HS-27A (cell line): ENCODE measurements at places on chromosomes 5 and 9.

DNA sequence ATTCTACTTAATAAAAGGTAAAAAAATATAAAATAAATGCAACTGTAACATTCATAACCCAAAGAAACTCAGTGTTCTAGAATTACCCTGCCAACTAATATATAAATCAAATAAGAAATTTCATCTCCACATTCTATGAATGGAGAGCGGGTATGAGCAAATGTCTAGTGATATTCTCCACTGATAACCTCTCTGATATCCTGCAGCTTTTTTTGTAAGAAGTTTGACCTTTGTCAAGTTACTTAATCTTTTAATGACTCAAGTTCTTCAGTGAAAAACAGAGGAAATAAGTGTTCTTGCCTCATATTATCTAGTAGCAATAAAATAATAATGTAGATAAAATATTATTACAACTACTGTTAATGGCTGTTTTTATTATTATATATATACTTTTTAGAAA lies 1275.6 kb upstream of the CDH9 start:
- DNase-seq: no peak

- DNase-seq: no peak
Measured at GRCh38 chr5:34551911-34552433, 104.2 kb upstream of the RAI14 start.

DNA sequence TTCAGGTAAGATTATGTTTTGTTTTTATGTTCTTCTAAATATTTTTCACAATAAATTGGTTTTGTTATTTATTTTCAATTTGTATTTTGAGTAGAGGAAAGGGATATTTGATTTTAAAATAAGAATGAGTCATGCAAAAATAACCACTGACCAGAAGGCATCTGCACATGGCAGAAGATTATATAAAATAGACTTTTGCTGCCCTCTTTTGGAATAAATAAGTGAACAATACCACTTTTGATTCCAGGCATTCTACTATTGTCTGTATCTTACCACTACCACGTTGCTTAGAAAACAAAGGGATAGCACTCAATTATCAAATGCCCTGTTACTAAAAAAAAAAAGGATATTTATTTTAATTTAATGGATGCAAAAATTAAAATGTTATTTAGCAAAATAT lies 227.3 kb upstream of the ITGA1 start:
- DNase-seq: no peak

DNA sequence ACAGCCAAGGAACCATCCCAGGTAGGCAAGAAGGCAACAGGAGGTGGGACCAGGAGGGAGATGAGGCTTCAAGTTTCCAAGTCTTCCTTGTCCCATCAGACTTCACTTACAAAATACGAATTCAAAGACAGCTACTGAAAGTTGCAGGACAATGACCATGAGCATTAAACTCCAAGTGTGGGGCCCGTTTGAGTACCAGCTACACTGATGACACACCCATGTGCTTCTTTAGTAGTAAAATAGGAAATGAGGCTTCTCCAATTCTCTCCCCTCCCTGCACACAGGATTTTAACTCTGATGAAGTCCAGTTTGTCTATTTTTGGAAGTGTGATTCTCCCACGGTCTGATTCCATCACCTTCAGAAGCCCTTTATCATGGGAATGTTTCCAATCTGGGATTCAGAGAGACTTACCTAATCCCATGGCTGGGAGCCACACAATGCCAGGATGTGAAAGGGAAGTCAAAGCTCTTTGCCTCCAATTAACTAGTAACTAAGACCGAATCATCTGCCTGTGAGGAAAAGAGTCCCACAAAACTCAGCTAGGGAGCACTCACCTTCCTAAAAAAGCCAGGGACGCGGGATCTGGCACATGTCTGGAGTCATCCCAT lies 222.8 kb upstream of the MSX2 start:
- no peak for DNase-seq

- no peak for DNase-seq
Measured at GRCh38 chr9:97521576-97522333, 20.3 kb downstream of the TMOD1 start.

- DNase-seq: no peak
Measured at GRCh38 chr9:135776893-135777622, 75.1 kb downstream of the KCNT1 start.

DNA sequence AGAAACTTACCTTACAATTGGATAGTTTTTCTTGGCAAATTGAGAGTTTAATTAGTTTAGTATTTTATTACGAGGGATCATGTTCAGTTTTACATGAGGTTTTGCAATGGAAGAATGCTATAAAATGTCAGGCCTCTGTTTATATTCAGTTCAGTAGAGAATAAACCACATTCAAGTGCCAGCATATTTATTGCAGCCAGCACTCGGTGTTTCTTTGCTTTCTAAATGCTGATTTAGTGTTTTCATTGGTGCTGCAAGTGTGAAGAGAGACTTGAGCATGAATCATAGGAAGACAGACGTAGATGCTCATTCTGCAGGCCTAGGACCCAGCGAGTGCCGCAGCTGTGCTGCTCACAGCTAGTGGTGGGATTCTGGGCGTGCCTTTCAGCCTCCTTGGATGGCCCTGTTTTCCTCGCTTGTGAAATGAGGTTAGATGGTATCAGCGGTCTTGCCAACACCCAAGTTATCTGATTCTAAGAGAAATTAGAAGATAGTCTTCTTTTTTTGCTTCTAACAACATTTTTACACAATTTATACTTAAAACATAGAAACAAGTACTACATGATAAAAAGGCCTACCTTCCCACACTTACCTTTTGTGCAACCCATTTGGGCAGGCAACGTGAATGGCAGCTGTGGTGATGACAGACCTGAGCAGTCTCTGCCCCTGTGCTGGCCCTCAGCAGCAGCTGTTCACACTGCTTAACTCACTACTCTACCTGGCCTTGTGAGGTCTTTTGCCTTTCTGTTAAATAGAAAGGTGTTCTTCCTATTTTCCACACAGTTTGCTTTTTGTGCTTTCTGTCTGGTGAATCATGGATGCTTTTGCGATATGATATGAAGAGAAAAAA lies 26.8 kb upstream of the TNFAIP8 start:
- no peak for DNase-seq

DNA sequence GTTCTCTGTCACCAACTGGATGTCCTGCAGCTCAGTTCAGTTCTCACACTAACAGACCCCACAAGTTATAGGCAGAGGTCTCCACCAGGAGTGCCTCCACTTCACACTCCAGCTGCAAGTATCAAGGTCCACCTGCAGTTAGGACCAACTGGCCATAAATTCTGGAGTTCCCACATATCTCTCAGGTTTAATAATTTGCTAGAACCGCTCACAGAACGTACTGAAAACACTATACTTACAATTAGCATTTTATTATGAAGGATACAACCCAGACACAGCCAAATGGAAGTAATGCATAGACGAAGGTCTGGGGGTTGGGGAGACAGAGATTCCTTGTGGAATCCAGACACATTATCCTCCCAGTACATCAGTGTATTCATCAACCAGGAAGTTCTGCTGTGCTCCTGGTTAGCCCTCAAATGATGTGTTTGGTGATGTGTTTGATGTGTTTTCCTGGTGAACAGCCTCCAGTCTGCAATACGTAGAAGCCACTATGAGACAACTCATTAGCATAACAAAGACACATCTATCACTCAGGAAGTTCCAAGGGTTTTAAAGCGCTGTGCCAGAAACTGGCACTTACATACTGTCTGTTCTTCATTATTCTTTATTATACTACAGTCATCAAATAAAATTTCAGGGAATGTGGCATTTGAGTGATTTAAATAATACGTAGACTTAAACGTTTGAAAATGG lies 25.4 kb downstream of the OGN start:
- no peak for DNase-seq

DNA sequence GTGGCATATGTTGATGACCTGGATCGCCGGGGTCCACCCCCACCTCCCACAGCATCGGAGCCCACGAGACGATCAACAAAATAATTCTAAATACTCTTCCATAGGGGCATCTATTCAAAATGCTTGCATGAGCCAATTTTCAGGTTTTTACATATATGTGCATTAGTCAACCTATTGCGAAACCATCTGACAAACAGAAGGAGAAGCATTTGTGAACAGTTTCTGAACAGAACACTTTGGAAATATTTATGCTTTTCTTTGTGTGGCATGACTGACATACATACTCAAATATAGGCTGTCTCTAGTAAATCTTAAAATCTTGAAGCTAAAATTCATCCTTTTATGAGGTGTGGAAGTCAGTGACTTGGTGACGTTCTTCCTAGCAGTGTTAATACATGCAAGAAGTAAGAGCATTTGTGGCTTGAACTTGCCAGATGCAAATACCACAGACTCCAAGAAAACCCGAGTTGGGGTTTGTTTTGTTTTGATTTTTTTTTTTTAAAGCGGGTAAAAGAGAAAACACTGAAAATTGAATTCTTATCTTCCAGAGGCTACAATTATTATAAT lies 5.3 kb downstream of the GPR151 start:
- DNase-seq: no peak

DNA sequence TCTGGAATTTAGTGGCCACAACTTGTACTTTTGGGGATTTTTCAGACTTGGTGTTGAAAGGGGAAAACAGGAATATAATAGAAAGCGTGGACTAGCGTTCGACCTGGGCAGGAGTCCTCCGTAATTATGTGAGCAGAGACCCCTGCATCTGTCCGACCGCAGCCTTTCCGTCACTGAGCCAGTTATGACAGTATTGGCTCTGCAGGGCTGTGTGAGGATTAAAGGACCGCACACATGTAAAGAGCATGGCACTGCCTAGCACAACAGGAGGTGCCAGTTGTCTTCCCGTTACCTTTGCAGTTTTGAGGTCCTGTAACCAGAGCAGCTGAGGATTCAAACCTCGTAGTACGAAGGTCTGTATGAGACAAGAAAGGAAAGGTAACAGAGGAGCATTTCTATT lies 1.2 kb downstream of the B4GALT7 start:
- no peak for DNase-seq

GRCh38 chr9:97319395-97319794 lies 11.9 kb downstream of the CCDC180 start:
- DNase-seq: no peak
